ENCODE measurements at places on chromosomes 4 and X.

GRCh38 chrX:28015993-28016392 lies 34.7 kb upstream of the DCAF8L1 start:
- DNase-seq = no peak

- DNase-seq = no peak
Observed at GRCh38 chrX:85140964-85141363, 102.6 kb downstream of the SATL1 start.

DNA sequence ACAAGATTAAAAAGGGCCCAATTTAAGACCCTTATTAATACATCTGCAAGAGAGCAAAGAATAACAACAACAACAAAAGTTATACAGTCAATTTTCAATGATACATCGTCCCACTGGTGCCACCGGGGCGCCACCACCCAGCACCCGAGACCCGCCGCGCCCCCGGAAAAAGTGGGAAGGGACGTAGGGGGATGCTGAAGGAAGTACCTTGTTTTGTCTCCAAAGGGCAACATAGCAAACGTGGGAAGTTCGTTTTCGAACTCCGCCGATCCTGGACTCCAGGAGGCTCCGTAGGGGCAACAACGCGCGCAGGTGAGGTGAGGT lies 1.7 kb downstream of the PDE5A start:
- no peak for DNase-seq

DNA sequence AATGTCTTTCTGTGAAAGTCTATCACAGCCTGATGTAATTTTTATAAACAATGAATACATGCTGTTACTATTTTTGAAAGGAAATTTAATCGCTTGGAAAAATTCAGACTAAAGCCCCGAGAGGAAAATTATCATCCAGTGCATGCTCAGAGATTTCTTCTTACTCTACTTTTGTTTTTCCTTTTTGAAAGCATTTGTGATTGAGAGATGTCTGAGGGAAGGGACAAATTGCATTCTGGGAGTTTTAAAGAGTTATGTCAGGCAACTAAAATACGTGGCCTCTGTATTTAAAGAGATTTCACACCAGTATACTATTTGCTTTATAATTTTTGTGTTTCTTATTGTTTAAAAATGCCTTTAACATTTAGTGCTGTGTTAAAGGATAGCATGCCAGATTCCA lies 1.4 kb upstream of the ZFX start:
- DNase-seq = peak; percentile 41

DNA sequence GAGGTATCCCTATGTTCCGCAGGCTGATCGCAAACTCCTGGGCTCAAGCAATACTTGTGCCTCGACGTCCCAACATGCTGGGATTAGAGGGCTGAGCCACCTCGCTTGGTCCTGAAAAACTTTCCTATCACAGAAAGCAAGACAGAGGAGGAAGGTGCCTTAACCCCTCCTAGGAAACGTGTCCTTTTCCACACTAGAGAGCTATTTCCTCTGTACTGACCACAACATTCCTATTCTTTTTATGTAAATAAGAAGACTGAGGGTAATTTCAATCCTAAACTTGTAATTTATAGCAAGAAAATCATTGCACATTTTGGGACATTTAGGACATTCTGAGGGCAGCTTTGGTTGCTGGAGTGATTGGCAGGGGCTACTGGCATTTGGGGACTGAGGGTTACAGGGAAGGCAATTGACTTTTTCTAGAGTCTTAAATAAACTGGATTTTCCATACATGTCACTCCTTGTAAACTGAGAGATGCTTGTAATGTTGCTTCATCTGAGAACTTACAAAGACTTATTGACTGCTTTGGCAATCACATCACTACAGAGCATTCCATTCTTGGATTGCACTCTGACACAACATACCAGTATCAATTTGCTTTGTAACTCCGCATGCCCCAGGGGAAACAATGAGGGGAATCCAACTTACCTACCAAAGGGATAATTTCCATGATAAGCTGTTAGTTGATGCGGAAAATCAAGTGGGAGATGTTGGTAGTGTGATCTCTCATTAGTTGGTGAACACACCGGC lies 15.6 kb downstream of the XAGE3 start:
- no peak for DNase-seq

DNA sequence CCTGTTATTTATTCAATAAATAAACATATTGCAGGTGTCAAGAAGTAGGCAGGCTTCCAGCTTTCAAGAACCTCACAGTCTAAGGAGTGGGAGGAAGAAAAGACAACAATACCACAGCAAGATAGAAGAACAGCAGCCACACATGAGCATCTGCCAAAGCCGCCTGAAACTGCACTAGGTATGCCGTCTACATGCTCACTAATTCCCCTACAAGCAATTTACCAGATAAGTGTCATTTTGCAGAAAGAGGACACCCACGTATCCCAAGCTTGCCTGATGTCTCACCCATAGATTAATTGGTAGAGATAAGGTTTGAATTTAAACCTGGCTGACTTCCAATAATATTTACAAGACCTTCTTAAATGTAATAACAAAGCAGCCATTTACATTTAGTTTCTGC lies 439.4 kb upstream of the CPEB2 start:
- DNase-seq = no peak

- no peak for DNase-seq
Observed at GRCh38 chr4:14560577-14560976, 441.7 kb upstream of the CPEB2 start.

GRCh38 chr4:159141193-159141592 lies 38.3 kb downstream of the RAPGEF2 start:
- DNase-seq = no peak

DNA sequence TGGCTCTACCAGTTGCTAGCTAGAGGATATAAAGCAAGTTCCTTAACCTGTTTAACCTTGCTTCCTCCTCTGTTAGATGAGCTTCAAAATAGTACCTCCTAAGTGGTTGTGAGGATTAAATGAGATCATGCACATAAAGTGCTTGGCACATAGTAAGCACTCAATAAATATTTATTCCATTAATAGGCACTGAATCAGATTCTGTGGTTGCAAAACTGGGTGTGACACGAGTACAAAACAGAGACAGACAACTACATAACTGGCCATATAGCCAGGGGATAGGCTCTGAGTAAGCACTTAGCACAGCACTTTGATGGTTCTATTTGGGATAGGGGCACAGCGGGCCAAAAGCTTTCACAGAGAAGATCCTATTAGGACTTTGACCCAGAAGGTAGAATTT lies 150.3 kb downstream of the RELL1 start:
- no peak for DNase-seq

DNA sequence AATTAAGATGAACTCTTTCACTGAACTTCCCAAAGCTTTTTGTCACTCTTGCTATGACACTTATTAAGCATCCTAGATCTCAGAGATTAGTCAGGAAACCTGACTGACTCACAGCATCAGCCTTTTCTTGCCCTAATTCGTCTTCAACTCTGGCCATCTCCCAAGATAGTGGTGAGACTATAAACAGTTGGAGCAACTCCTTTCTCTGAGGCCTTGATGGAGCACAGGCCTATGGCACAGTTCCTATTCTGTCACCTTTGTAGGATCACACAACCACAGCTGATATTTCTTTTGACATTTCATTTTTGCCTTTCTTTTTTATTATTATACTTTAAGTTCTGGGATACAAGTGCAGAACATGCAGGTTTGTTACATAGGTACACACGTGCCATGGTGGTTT lies 217.6 kb downstream of the PRR32 start:
- no peak for DNase-seq

- DNase-seq = no peak
Observed at GRCh38 chrX:73337366-73337765, 109.5 kb upstream of the CDX4 start.

- no peak for DNase-seq
Observed at GRCh38 chr4:145888393-145888792, 50.2 kb downstream of the ZNF827 start.

GRCh38 chr4:124000233-124000632 lies 603.6 kb downstream of the SPRY1 start:
- no peak for DNase-seq

- no peak for DNase-seq
Observed at GRCh38 chr4:95411371-95412088, 137.2 kb downstream of the UNC5C start.

DNA sequence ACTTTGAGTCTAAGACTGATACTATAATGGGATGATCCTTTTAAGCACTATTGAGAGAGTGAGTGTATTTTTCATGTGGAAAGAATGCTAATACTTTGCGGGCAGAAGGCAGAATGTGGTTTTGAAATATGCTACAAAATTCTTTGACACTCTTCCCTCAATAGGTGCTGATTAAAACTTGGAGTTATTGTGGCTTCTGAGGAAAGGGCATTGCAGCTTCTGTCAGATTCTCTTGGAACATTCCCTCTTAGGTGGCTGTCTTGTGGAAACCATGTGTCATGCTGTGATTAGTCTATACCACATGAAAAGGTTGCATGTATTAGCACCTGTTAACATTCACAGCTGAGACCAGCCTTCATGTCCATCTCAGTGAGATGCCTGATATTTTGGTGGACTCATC lies 547.0 kb downstream of the STIM2 start:
- DNase-seq = no peak

DNA sequence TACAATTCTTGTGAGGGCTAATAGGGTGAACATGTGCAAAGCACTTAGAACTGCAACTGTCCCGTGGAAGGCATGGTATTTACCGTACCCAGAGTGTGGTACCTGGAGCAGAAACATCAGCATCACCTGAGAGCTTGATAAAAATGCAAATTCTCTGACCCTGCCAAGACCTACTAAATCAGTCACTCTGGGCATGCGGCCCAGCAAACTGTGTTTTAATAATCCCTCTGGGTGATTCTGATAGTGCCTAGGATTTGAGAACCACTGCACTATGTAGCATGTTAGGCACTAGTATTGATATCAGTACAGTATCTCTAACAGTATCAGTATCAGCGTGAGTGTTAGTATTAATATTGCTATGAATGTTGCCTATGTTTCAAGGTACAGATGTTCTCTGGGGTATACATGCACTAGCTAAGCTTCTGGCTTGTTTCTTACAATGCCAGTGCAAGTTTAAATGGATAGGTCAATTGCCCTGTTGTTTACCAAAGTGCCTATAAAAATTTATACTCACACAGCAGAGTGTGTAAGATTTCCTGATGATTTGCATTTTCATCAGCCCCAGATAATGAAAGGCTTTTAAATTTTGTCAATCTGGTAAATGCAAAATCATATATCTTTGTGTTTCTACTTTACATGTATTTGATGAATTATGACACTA lies 354.0 kb downstream of the HS3ST1 start:
- DNase-seq = no peak

DNA sequence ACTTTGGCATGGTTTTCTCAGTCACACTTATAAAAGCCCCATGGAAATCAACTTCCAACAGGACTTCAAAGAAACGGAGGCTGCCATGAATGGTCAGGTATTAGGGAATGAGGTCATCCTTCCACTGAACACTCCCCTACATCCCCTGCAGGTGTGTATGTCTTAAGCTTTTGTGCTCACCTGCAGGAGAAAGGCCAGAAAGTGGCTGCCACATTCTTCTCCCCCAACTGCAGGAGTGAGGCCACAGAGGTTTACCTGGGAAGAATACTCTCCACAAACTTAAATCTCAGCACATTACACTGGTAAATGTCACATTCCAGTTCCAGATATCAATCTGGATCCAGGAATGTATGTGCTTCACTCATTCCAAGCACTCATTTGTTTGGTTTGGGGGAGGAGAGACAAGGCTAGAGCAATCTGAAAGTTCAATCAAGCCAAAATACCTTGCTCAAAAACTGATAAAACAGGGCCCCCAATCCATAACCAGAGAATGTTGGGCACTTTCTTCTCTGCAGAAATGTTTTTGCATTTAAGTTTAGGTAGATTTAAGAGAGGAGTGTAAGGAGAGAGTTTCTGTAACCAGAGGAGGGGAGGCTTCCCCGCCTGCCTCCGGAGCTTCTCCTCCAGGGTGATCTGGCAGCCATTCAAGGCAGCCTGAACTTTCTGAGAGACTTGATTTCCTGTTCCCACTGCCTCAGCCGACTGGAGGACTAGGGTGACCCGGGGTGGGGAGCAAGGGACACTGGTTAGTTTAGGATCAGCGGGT lies 15.4 kb downstream of the FAM9C start:
- DNase-seq = no peak

GRCh38 chr4:4864940-4865704 lies 5.7 kb downstream of the MSX1 start:
- no peak for DNase-seq

- DNase-seq = no peak
Observed at GRCh38 chrX:101619364-101619763, 1.6 kb upstream of the ARMCX6 start.

DNA sequence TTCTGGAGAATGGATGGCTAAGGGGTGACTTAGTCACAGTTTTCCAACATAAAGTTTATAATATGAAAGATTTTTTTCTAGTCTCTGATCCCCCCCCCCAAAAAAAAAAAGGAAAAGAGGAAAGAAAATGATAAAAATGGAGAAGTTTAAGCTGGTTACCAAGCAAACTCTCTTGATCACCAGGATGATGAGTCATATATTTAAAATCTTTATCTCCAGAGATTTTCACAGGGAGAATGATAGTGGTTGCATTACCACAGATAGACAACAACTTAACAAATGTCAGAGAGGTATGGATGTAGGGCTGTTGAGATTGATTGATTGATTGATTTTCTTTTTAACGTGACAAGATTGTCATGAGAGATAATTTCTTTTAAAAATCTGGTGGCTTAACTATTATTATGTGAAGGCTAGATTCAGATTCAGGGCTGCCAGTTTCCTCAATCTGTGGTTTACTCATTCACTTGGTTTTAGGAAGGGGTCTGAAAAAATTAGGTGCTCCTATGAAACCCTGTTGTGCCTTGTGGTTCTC lies 13.3 kb upstream of the TEX13C start:
- no peak for DNase-seq

GRCh38 chr4:98827661-98828060 lies 101.3 kb downstream of the EIF4E start:
- no peak for DNase-seq

GRCh38 chr4:2290974-2291704 lies 29.2 kb upstream of the MXD4 start:
- DNase-seq = peak; percentile 64

DNA sequence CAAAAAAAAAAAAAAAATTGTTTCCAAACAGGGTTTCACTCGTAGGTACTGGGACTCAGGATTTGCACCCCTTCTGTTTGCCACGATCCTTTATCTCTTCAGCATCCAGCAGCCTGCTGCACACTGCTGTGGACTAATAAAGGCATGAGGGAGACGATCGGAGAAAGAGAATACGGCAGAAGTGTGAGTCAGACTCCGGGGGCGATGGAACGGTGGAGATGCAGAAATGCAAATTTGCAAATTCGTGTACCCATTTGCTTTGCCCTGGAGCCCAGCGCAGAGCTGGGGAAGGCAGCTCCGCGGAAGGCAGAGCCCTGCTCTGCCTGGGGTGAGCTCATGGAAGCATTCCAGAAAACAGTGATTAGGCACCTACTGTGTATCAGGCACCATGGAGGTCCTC lies 270.3 kb downstream of the ASMT start:
- DNase-seq = no peak

DNA sequence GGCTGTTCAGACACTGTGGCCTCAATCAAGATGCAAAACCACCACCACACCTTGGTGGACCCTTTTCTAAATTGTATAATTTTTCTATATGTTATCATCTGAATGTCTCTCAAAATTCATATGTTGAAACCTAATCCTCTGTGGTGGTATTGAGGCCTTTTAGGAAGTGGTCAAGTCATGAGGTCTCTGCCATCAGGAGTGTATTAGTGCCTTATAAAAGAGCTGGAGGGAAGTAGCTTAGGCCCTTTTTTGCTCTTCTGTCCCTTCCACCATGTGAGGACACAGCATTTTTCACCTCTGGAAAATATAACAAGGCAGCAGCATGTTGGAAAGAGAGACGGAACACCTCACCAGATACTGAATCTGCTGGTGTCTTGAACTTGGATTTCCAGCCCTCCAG lies 30.5 kb upstream of the DKK2 start:
- no peak for DNase-seq
